ENCODE measurements at places on chromosomes 6 and 20. TPM values are rescaled to one million over a fixed set of nuclear protein-coding genes. Genes with fewer than 3 reads are reported as not detected.

- H3K36me3 ChIP-seq, result no peaks in the 10 kb centered on the region
- no peak overlapping the region for H3K27ac ChIP-seq
- H3K4me1 ChIP-seq, result no peaks in the 10 kb centered on the region
- H3K4me3 ChIP-seq, result no peak overlapping the region
- no peak for DNase-seq
Measured at GRCh38 chr6:56742122-56742791, 99.6 kb upstream of the DST start.

Gene OGFRL1
- total RNA-seq, result 8.2 TPM

DNA sequence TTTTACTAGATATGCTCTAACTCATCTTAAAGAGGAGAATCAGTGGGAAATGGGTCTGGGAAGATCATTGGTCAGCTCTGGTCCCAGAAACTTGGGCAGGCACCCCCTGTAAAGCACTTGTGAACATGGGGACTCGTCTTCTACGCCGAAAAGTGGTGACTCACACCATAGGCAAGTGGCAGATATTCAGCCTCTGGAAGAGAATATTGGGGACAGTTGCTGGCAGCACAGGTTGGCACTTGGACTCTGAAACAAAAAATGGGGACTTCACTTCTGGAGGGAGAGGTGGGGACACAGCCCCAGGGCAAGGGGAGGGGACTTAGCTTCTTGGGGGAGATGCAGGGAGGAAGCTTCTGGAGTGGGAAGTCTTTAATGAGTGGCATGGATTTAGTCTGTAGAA lies 11.9 kb upstream of the ZNF343 start:
- H3K4me3 ChIP-seq, result no peak overlapping the region
- no peak overlapping the region for H3K27ac ChIP-seq
- H3K27me3 ChIP-seq, result peaks cover 6% of the 10 kb centered on the region
- H3K36me3 ChIP-seq, result no peaks in the 10 kb centered on the region
- H3K4me1 ChIP-seq, result peaks cover 13% of the 10 kb centered on the region

DNA sequence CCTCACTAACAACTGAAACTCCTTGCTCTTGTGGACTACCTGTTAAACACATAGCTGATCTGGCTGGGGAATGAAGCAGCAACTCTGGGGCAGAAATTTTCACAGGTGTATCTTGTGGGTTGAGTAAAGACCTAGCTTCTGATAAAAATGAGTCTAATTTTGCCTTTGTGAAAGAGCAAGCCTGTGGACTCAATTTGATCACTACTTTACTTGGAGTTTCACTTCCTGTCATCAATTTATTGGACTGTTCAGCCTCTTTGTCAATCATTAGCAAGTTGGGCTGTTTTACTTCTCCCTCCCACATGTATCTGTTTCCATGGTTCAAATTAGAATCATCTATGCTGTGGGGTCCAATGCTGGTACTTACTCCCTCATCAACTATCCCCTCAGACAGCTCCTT lies 29.6 kb upstream of the CRIP3 start:
- H3K4me3 ChIP-seq, result no peak overlapping the region
- DNase-seq, result no peak
- peaks cover 7% of the 10 kb centered on the region for H3K36me3 ChIP-seq
- H3K4me1 ChIP-seq, result no peaks in the 10 kb centered on the region
- H3K27me3 ChIP-seq, result no peaks in the 10 kb centered on the region

Gene ARMC12
- 0.82 TPM for total RNA-seq

GRCh38 chr6:21265730-21266044 lies 327.9 kb upstream of the SOX4 start:
- no peaks in the 10 kb centered on the region for H3K36me3 ChIP-seq
- H3K4me1 ChIP-seq, result no peaks in the 10 kb centered on the region
- no peak overlapping the region for H3K27ac ChIP-seq
- no peak for DNase-seq

Gene PSMB9
- 110 TPM for total RNA-seq

Gene EYA4
- not detected for total RNA-seq

- DNase-seq, result no peak
- H3K27me3 ChIP-seq, result no peaks in the 10 kb centered on the region
- H3K27ac ChIP-seq, result no peak overlapping the region
- H3K4me3 ChIP-seq, result no peak overlapping the region
- H3K36me3 ChIP-seq, result peaks cover 8% of the 10 kb centered on the region
Measured at GRCh38 chr6:118502169-118502568, 45.9 kb upstream of the PLN start.

DNA sequence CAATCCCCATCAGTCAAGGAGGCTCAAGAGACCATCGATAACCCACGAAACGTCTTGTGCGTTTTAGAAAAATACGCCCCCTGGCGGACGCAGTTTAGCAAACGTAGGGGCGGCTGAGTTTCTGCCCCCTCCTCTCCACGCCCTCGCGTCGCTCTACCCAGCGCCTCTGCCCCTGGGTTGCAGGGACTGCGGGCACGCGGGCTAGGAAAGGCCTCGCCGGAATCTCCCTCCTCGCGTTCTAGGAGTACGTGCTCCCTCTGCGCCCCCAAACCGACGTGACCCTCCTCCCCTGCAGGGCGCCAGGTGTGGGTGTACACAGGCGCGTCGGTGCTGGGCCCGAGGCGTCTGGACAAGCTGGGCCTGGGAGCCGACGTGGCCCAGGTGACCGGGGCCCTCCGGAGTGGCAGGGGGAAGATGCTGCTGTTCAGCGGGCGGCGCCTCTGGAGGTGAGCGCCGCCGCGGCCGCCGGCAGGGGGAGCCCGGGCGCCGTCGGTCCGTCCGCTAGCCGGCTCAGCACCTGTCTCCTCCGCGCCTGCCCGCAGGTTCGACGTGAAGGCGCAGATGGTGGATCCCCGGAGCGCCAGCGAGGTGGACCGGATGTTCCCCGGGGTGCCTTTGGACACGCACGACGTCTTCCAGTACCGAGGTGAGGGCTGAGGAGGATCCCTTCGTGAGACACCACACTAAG lies 5.3 kb downstream of the MMP9 start:
- peaks cover 59% of the 10 kb centered on the region for H3K27me3 ChIP-seq
- peak overlapping the region; percentile 35 for H3K4me3 ChIP-seq
- H3K36me3 ChIP-seq, result no peaks in the 10 kb centered on the region
- DNase-seq, result peak; percentile 71

Gene EDEM2
- 21.5 TPM for total RNA-seq

Gene FITM2
- total RNA-seq, result 5.8 TPM

GRCh38 chr6:132490478-132491204 lies 22.3 kb downstream of the STX7 start:
- no peak overlapping the region for H3K4me3 ChIP-seq
- H3K27me3 ChIP-seq, result no peaks in the 10 kb centered on the region
- no peak overlapping the region for H3K27ac ChIP-seq
- no peak for DNase-seq
- H3K4me1 ChIP-seq, result peaks cover 12% of the 10 kb centered on the region

- no peak for DNase-seq
- H3K4me3 ChIP-seq, result no peak overlapping the region
- no peaks in the 10 kb centered on the region for H3K27me3 ChIP-seq
- H3K27ac ChIP-seq, result no peak overlapping the region
Measured at GRCh38 chr20:11379257-11380011, 538.3 kb upstream of the BTBD3 start.

DNA sequence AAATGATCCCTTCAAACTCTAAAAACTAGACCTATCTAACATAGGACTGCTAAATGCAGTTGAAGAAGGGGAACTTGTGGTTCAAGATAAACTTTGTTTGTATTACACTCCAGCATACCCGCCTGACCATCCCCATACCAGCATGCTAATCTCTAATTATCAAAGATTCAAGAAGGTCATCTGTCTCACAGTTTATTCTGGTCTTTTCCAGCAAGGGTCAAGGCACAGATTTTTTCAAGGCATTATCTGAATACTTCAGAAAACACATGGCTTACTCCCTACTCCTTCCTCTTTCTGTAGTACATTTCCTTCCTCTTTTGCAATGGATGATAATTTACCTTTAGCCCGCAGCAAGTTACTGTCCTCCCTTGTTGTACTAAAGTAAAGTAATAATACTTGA lies 174.1 kb downstream of the PKHD1 start:
- DNase-seq, result no peak
- H3K4me1 ChIP-seq, result no peaks in the 10 kb centered on the region
- no peak overlapping the region for H3K4me3 ChIP-seq
- H3K36me3 ChIP-seq, result no peaks in the 10 kb centered on the region
- H3K27ac ChIP-seq, result no peak overlapping the region
- H3K27me3 ChIP-seq, result no peaks in the 10 kb centered on the region

Gene RSPO4
- 0.40 TPM for total RNA-seq

GRCh38 chr6:73231986-73232391 lies 6.7 kb upstream of the KHDC1L start:
- no peaks in the 10 kb centered on the region for H3K36me3 ChIP-seq

- no peaks in the 10 kb centered on the region for H3K27me3 ChIP-seq
- H3K36me3 ChIP-seq, result no peaks in the 10 kb centered on the region
- no peak overlapping the region for H3K4me3 ChIP-seq
- peaks cover 6% of the 10 kb centered on the region for H3K4me1 ChIP-seq
Measured at GRCh38 chr6:143615785-143616184, 62.0 kb upstream of the PHACTR2 start.

GRCh38 chr6:135423649-135424128 lies 73.9 kb downstream of the AHI1 start:
- H3K36me3 ChIP-seq, result no peaks in the 10 kb centered on the region
- DNase-seq, result no peak
- H3K27me3 ChIP-seq, result no peaks in the 10 kb centered on the region
- no peak overlapping the region for H3K27ac ChIP-seq
- H3K4me1 ChIP-seq, result no peaks in the 10 kb centered on the region
- H3K4me3 ChIP-seq, result no peak overlapping the region

Gene BACH2
- 96.7 TPM for total RNA-seq

Gene C6orf163
- 3.3 TPM for total RNA-seq

Gene FOXA2
- total RNA-seq, result 0.13 TPM

- H3K27ac ChIP-seq, result peak overlapping the region; percentile 86
- no peaks in the 10 kb centered on the region for H3K27me3 ChIP-seq
- no peaks in the 10 kb centered on the region for H3K36me3 ChIP-seq
- peak overlapping the region; percentile 98 for H3K4me3 ChIP-seq
- peak; percentile 53 for DNase-seq
Measured at GRCh38 chr6:28081486-28081751, 1.1 kb downstream of the ZNF165 start.

Gene TAF11
- 35.1 TPM for total RNA-seq

Gene PRRT1
- 3.2 TPM for total RNA-seq

Gene BIRC7
- not detected for total RNA-seq

GRCh38 chr6:134114918-134115714 lies 62.7 kb upstream of the SLC2A12 start:
- DNase-seq, result no peak
- H3K4me1 ChIP-seq, result no peaks in the 10 kb centered on the region
- H3K4me3 ChIP-seq, result no peak overlapping the region
- H3K27me3 ChIP-seq, result no peaks in the 10 kb centered on the region
- H3K36me3 ChIP-seq, result no peaks in the 10 kb centered on the region

Gene CDH26
- total RNA-seq, result 5.2 TPM

DNA sequence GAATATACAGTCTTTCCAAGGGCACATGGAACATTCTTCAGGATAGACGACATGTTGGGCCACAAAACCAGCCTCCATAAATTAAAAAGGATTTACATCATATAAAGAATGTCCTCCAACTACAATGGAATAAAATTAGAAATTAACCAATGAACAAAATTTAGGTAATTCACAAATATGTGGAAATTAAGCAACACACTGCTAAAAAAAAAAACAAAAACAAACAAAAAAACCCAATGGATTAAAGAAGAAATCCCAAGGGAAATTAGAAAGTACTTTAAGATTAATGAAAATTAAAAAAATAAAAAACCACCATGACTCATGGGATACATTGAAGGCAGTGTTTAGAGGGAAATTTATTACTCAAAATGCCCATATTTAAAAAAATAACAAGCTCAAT lies 21.4 kb upstream of the NT5E start:
- no peak overlapping the region for H3K27ac ChIP-seq
- no peak for DNase-seq
- no peak overlapping the region for H3K4me3 ChIP-seq

Gene LINC00237
- not detected for total RNA-seq

Gene CAGE1
- total RNA-seq, result 0.18 TPM

- H3K4me3 ChIP-seq, result peak overlapping the region; percentile 50
- peak overlapping the region; percentile 88 for H3K27ac ChIP-seq
- H3K36me3 ChIP-seq, result peaks cover 3% of the 10 kb centered on the region
- H3K4me1 ChIP-seq, result peaks cover 60% of the 10 kb centered on the region
Measured at GRCh38 chr6:33431880-33432541, 12.1 kb downstream of the SYNGAP1 start.

DNA sequence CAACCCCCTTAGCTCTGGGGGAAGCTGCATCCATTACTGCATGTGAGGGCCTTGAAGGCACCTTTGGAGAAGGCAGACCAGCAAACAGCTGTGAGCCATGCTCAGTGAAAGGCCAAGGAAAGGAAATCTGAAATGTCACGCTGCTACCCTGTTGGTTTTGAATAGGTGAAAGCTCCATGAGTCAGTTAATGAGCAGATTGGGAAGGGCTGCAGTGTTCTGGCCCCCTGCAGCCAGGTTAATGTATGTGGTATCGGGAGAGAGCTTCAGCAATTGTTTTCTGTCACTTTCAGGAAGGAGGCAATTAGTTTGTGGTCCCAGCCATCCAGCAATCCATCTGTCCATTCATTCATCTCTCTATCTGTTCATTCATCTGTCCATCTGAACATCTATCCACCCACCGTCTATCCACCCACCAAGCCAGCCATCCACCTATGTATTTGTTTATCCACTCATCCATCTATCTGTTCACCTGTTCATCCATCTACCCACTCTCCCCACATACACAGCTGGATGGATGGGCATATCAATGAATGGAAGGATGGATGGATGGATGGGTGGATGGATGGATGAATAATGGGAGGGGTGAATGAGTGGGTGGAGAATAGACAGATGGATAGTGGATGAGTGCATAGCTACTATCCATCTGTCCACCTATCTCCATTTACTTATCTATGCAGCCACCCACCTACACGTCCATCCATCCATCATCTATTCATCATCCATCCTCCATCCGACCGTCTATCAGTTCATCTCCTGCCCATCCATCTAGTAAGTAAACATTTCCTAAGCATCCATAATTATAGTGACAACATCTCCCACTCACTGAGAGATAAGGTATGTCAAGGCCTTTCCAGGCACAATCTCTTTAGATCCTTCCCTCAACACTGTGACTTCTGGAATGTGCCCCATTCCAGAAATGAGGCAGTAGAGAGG lies 16.0 kb downstream of the PCK1 start:
- no peaks in the 10 kb centered on the region for H3K4me1 ChIP-seq
- no peak for DNase-seq
- peaks cover 64% of the 10 kb centered on the region for H3K27me3 ChIP-seq

DNA sequence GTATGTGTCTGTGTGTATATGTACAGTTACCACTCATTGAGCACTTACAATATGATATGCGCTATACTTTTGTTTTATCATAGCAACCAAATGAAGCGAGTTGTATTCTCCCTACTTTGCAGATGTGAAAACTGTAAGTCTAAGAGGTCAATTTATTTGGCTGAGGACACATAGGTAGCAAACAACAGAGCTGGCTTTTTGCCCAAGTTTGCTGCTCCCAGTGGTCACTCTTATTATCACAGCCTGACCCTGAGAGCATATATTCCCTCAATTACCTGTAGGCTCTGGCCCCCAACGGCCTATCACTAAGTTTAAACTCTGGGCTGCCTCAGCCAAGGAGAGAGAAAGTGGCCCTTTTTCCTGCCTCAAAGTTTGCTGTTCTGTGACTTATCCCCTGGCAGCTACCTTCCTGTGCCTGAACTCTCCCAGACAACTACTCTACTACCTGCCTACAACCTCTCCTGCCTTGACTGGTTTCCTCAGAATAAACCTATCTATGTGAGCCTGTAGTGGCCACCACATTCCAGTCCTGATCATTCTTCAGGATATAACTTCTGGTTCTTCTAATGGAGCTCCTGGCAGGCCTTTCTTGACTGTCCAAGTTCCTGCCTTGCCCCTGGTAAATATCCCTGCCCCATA lies 221.8 kb downstream of the FRK start:
- no peaks in the 10 kb centered on the region for H3K4me1 ChIP-seq
- H3K27me3 ChIP-seq, result no peaks in the 10 kb centered on the region
- no peak overlapping the region for H3K4me3 ChIP-seq
- H3K27ac ChIP-seq, result no peak overlapping the region
- no peaks in the 10 kb centered on the region for H3K36me3 ChIP-seq
- DNase-seq, result no peak
